ENCODE measurements at places on chromosomes 4 and X.

- no peak for DNase-seq
Measured at GRCh38 chrX:124573468-124573867, 227.1 kb downstream of the SH2D1A start.

DNA sequence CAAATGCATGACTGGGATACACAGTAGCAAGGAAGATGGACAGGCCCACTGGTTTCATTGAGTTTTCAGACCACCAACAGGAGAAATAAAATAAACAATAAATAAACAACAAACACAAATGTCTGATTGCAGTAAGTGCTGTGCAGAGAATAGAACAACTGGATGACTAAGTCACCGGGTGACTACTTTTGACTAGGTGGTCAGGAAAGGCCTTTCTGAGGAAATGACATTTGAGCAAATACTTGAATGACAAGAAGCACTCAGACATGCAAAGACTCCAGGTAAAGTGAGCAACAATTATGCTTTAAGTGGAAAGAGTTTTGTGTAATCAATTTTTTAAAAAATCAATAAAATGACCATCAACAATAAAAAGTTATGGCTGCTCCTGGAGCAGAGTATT is 137.7 kb downstream of the BTC start:
- no peak for DNase-seq

GRCh38 chr4:55172694-55173287 is 47.4 kb upstream of the KDR start:
- peak; percentile 73 for DNase-seq

DNA sequence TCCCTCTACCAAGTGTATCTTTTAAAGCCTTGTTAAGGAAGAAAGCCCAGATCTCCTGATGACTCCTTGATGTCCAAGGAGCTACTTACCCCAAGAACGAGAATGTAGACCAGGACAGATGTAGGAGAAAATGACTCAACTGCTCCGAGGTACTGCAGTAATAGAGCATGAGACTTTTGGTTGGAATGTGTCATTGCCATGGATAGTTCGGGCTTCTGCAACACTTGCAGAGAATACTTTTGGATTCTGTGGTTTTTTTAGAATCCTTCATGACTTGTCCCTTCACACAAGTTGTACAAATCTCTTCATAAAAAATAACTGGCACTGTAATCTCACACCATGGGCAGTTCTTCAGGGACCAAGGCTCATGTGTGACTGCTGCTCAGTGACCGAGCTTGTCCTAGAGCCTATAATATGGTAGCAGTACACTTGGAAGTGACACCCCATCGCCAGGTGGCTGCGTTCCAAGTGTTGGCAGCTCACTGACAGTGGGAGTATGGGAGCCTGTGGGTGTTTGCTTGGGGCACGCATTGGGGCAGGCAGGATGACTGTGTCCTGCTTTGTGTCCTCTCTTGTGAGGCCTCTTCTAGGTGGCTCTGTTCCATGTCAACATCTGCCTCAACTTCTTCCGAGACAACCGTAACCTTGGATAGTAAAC is 87.9 kb upstream of the WDR1 start:
- peak; percentile 9 for DNase-seq

DNA sequence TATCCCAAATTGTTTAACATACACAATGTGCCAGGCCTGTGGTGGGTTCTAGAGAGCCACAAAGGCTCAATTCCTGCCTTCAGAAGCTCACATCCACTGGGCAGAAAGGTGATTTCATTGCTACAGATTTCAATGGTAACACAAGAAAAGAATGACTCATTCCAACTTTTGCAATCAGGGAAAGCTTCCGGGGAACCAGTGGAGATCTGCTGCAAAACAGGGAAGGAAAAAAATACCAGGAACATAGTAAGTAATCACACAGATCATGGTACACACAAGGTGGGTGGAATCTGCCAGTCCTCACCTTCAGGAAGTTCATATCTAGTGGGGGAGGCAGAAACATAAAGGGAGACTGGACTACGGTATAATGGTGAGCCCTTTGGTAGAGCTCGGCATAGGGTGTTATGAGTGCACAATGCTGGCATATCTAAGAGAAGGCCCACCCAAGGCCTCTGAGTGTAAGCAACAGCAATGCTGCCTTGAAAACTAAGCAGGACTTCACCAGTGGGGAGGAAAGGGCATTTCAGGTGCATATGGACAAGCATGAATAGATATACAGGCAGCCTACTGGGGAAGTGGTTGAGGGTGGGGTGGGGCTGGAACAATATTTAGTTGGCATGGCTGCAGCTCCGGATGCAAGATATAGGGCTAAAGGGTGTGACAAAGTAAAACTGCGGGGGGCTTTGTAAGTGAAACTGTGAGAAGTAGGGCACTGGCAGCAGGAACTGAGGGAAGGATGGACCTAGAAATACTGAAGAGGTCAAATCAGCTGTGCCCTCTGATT is 24.2 kb downstream of the GPRIN3 start:
- peak; percentile 40 for DNase-seq

- DNase-seq = no peak
Measured at GRCh38 chrX:28693101-28693500, 105.9 kb downstream of the IL1RAPL1 start.

GRCh38 chrX:110944311-110944750 is 148.7 kb upstream of the CHRDL1 start:
- no peak for DNase-seq

GRCh38 chr4:15525080-15525479 is 55.4 kb downstream of the CC2D2A start:
- DNase-seq = no peak

DNA sequence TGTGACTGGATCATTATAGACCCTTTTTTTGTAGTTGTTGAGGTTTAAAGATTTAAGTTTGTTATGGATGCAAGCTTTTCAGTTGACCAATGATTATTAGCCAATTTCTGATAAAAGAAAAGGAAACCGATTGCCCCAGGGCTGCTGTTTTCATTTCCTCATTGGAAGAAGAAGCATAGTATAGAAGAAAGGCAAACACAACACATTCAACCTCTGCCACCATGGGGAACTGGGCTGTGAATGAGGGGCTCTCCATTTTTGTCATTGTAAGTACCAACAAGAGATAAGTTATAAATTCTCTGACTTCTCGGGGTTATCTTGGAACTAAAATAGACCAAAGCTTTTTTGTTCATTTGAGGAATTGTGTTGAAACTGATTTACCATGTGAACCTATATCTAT is at the start of gene CYBB:
CYBB (plus strand) TSS at position 203 of the 400 bp plus-strand sequence; CDS start at position 222, 19 bp downstream.
- DNase-seq = no peak

DNA sequence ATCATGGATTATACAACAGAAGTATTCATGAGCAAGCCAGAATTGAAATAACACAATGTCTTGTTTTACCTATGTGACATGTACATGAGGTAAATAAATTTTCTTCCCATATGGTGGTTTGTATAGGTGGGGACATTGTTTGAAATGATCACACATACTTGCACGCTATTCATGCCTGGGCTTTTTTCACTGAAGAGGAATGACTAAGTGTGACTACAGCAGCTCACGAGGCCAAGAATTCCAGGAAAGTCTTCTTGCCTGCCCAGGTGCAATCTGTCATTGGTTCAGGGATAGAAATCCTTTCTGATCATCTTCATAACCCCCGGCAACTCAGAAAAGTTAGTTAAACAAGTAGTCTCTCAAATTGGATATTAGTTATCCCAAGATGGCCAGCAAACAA is 36.3 kb upstream of the AREG start:
- peak; percentile 40 for DNase-seq

GRCh38 chr4:67040315-67040714 is 505.0 kb downstream of the CENPC start:
- no peak for DNase-seq

DNA sequence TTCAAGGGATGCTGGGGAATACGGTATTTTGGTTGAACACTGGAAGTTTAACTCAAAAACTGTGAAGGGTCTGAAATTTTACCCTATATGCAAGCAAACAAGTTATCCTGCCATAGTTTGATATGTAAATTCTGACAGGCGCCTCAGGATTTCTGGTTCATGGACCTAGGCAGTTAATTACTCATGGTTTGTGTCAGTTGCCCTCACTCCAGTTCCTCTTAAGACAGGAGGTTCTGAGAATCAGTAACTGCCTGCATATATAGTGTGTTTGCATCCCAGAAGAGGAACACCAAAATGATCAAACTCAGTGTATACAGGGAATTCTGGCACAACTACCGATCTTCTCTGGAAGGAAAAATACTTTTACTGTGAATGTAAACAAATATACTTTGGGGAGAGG is 360.4 kb upstream of the NWD2 start:
- DNase-seq = no peak

DNA sequence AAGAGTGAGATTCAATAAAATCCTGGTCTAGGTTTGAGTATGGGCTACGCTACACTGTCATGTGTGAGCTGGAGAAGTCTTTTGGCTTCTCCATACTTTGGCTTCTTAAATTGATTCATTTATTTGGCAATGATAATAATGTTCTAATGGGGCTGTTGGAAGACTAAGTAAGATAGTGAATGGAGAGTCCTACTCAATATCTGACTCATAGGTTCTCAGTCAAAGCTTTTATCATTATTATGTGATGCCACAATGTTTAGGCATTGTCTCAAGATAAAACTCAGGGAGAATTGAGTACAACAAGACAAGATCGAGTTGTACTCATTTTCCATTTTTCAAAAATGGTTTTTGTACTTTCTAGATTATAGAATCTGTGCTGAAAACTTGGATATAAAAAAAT is 92.5 kb upstream of the VEGFC start:
- DNase-seq = no peak

GRCh38 chr4:150744570-150744969 is 162.6 kb downstream of the MAB21L2 start:
- no peak for DNase-seq

DNA sequence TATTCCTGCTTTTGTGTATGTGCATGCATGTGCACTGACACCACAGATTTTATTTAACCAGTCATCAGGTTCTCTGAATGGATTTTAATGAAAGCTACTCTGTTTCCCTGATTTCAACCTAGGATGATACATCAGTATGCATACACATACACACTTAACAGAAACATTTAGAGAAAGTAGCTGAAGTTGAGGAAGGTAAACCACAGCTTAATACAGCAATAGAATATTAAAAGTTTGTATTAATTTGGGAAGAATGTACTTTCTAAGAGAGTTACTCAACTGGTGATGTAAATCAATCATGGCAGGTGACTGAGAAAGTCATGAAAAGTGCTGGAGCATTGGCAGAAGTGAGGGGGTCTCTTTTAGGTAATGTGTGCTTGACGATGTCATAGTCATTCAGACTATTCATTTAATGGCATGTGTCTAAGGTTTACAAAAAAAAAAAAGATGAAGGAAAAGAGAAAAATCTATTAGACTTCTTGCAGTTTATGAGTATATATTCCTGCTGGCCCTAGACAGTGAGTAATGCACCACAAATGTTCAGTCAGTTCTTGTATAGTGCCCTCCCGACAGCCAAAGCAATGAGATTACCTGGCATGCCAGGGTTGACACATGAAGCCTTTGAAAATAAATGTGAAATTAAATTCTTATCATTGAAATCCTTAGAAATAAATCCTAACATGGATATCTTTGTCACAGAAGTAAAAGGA is 187.6 kb downstream of the RAPGEF2 start:
- peak; percentile 37 for DNase-seq

GRCh38 chr4:169802873-169803272 is 45.1 kb upstream of the HPF1 start:
- no peak for DNase-seq

- DNase-seq = no peak
Measured at GRCh38 chrX:41686788-41687187, 2.0 kb upstream of the GPR34 start.
